Esophagus squamous epithelium (tissue), 5 donors: ENCODE measurements at places on chromosomes 3 and 15.

DNA sequence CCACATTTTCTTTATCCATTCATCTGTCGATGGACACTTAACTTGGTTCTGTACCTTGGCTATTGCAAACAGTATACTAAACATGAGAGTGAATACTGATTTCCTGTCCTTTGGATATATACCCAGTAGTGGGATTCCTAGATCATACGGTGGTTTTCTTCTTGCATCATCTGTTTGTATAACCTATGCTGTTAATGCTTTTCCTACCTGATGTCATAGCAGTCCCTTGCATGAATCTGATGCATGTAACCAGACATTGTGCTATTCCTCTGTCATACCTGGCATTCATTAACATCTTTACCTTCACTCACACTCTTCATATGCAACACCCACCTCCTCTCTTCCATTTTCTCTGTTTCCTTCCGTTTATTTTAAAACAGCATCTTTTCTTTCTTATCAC is 185.2 kb downstream of the KLHL25 start:
- no peak for DNase-seq

GRCh38 chr15:42891569-42891968 is 29.0 kb downstream of the TTBK2 start:
- no peak for DNase-seq

DNA sequence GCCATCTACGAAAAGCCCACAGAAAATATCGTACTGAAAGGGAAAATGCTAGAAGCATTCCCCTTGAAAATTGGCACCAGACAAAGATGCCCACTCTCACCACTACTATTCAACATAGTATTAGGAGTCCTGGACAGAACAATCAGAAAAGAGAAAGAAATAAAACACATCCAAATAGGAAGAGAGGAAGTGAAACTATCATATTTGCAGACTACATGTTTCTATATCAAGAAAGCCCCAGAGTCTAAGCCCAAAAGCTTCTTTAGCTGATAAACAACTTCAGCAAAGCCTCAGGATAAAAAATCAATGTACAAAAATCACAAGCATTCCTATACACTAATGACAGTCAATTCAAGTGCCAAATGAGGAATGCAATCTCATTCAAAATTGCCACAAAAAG is 15.6 kb downstream of the OR5K3 start:
- no peak for DNase-seq

DNA sequence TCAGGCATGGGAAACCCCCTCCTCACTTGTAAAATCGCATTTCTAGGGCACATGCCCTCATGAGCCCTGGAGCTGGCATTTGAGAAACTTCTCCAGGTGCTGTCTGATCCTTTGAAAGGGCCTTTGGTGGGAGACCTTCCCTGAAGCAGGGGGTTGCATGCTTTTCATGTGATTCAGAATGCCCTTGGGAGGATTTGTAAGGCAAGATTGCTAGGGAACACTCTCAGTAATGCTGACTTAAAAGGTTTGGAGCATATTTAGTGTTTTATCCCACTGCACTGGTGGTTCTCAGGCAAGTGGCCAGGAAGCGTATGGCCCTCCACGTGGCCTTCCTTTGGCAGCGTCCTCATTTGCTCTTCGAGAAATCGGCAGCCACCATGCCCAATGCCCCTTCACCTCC is 164.1 kb downstream of the ARRDC4 start:
- DNase-seq: no peak

- no peak for DNase-seq
Observed at GRCh38 chr3:193776626-193777358, 183.8 kb downstream of the OPA1 start.

GRCh38 chr15:94236608-94237007 is 5.2 kb downstream of the MCTP2 start:
- DNase-seq: no peak

GRCh38 chr3:32883817-32884216 is 66.0 kb downstream of the TRIM71 start:
- no peak for DNase-seq

GRCh38 chr3:181075098-181075497 is 85.6 kb upstream of the DNAJC19 start:
- DNase-seq: no peak

DNA sequence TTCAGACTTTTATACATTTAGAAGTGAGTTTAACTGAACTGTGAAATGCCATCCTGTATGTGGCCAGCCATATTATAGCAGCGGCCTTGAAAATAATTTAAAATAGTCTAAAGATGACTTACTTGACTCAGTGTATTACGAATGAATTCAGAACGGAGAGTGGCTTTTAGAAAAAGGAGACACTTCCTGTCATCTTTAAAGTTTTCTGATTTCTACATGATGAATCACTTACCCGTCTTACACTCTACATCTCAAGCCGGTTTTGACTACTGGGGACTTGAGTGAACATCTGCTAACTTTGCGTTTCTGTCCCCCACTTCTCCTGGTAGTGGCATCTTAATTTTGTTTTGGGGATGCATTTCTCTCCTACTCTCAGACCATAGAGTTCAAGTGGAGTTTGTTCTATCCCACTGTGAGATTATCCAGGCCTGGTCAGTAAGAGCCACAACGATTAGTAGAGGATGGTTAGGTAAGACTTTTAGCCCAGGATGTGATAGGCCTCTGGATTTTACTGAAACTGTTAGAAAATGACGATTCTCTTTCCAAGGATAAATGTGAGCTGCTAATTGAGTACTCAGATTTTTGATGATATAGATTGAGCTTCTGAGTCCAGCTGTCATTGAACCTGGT is 175.4 kb upstream of the CADPS start:
- no peak for DNase-seq
